Chondrocyte (in vitro differentiated cells): ENCODE measurements at places on chromosomes 11 and 22. TPM values are rescaled to one million over a fixed set of nuclear protein-coding genes. Genes with fewer than 3 reads are reported as not detected.

Gene CCDC87
- total RNA-seq, result 0.23 to 0.32 TPM (median 0.27 TPM) in 3 replicates

DNA sequence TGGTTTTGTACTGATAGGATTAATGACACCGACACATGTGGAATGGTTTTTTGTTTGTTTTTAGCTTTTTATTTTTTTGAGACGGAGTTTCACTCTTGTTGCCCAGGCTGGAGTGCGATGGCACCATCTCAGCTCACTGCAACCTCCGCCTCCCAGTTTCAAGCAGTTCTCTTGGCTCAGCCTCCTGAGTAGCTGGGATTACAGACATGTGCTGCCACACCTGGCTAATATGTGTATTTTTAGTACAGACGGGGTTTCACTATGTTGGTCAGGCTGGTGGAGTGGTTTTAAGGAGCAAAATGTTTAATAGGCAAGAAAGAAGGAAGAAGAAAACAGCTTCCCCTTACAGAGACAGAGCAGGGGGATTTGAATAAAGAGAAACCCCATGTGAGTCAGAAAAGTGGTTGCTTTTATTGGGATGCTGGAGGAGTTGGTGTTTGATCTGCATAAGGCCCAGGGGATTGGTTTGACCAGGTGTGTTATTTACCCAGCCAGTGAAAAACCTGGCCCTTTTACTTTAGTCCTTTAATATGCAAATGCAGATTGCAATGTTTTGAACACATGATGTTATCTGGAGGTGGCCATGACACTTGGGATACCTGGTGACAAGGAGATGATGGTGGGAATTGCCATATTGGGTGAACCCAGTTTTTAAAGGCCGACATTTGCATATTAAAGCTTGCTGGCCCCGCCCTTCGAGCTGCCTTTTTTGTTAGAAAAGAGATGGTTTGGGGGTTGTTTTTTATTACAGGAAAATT lies 24.3 kb downstream of the SUSD2 start:
- no peak overlapping the region for H3K4me3 ChIP-seq
- DNase-seq, result no peak
- no peaks in the 10 kb centered on the region for H3K36me3 ChIP-seq
- no peak overlapping the region for H3K27ac ChIP-seq
- no peaks in the 10 kb centered on the region for H3K27me3 ChIP-seq
- peaks cover 51% of the 10 kb centered on the region for H3K4me1 ChIP-seq

DNA sequence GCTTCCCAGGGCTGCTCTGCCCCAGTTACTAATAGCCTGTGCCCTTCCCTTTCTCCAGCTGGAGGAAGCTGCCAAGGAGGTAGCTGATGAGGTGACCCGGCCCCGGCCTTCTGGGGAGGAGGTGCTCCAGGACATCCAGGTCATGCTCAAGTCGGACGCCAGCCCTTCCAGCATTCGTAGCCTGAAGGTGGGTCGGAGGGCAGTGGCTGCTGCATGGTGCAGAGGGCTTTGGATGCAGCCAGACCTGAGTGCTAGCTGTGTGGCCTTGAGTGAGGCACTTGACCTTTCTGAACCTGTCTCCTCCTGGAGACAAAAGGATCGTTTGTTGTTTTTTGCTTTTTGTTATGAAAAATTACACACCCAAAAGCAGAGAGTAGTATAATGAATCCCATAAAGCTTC lies 3.4 kb downstream of the MCM5 start:
- peaks cover 9% of the 10 kb centered on the region for H3K36me3 ChIP-seq
- no peak for DNase-seq
- peaks cover 16% of the 10 kb centered on the region for H3K4me1 ChIP-seq
- no peak overlapping the region for H3K27ac ChIP-seq
- no peaks in the 10 kb centered on the region for H3K27me3 ChIP-seq
- H3K4me3 ChIP-seq, result no peak overlapping the region

- H3K36me3 ChIP-seq, result no peaks in the 10 kb centered on the region
- no peak overlapping the region for H3K4me3 ChIP-seq
- H3K27ac ChIP-seq, result no peak overlapping the region
- DNase-seq, result no peak
- peaks cover 22% of the 10 kb centered on the region for H3K27me3 ChIP-seq
- H3K4me1 ChIP-seq, result no peaks in the 10 kb centered on the region
Observed at GRCh38 chr22:49645791-49646550, 181.7 kb downstream of the BRD1 start.
